ENCODE measurements at places on chromosomes 2 and 18.

GRCh38 chr2:163205589-163206254 is 367.2 kb upstream of the KCNH7 start:
- DNase-seq = no peak

DNA sequence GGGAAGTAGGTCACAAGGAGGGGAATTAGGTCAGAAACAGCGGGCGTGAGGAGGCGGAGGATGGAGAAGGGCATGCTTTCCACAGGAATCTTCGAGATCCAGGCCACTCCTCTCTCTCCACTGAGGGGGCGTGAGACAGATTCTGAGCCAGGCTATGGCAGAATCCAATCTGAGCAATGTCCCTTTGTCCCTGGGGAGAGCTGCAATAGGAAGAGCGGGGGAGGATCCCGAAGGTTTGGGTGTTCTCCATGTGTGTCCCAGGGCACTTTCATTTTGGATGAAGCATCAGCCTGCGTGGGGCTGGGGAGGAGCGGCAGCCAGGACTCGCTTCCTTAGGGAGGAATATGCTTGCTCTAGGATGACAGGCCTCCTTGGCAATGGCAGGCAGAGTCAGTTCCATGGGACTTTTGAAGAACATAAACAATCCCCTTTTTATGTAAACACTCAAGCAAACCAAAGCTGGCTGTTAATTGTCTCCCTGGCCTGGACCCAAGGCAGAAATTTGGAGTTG is 84.0 kb downstream of the LIPG start:
- DNase-seq = no peak

DNA sequence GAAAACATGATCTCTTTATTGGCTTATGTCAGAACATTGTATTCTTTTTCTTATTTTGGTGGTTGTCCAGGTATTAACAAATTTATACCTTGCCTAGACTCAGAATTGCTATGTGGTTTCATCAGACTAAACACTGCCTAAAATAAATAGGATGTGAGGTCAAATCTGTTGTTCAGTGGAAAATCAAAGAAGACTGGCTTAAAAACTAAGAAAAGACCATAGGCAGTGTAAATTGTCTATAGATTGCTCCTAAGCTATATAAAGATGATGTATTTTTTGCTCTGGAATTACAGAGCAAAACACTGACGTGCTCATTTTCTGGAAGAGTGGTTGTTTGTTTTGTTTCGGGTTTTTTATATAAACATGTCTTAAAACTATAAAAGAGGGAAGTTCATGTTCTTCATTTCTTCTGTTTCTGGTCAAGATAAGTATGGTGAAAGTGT is 266.0 kb downstream of the ALPK2 start:
- DNase-seq = peak; percentile 46

DNA sequence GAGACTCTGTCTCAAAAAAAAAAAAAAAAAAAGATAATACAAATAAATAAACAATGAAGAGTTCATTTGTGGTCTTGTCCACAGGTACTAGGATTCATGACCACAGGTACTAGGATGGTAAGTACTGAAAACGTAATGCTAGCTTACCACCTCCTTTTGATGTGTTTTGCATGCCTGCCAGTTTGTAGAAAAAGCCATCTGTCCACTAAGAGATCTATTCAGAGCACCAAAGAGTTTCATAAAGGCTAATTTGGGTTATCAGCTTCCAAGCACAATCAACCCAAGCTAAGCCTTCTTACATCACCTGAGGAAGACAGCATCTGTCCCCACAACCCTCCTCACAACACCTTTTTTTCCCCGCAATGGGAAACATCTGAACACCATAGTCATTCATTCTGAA is 477.2 kb downstream of the ZEB2 start:
- no peak for DNase-seq

DNA sequence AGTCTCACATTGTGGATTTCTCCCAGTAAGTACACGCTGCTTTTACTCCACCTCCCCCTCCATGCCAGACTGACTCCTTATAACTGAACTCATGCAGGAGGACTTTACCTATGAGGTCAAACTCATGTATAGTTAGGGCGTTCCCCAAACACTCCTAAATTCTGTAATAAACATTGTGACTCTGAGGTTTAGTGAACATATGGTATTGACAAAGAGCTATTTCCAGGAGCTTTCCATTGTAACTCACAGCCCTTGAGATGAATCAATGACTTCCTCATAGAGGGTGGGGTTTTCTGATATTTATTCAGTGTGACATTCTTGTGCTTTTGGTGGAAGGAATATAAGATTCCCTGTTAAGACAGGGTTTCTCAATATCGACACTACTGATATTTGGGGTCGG is 337.4 kb upstream of the SLC14A2 start:
- peak; percentile 65 for DNase-seq

DNA sequence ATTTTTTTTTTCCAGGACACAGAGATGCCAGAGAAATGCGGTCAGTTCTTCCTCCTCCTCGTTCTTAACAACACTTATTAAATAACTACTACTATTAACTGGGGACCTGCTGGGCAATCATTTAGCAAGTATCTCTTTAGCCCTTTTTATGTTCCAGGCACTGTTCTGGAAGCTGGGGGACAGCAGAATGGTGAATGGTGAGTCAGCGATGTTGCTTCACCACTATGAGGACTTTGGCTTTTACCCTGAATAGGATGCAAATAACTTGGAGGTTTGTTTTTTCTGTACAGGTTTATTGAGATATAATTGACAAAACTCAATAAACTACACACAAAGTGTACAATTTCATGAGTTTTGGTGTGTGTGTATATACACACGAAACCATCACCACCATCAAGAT is 179.9 kb upstream of the MSH6 start:
- no peak for DNase-seq

- no peak for DNase-seq
These were observed 46.8 kb downstream of the LIPG start for GRCh38 chr18:49608366-49609255.

DNA sequence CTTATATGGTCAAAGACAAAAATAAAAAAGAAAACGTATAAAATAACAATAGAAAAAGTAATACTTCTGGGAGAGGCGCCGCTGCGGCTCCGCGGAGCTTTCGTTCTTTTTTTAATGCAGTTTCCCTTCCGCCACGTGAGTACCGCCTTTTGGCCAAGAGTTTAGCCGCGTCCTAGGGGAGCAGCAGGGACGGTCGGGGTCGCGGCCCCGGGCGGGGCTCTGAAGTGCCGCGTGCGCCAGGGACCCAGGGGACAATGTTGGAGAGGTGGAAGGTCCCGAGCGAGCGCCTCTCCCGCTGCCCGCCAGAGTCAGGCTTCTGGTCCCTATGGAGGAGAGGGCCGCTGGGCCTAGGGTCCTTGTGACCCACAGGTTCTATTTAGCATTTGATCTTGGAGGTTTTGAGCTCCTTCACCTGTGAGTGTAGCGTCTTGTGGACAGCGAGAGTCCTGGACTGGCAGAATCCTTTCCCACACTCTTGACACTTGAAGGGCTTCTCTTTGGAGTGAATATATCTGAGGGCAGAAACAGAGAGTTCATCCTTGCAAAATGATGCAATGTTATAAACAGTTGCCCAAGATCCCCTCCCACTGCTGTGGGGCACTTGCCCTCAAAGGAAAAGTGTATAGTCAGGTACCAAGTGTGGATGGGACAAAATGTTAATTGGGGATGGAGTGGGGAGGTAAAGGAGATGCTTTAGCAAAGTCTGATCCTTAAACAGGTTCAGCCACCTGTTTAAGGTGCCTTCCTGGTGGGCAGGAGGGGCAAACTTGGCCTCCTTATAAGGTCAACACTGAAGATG is 6.3 kb downstream of the OSR1 start:
- DNase-seq = peak; percentile 23

DNA sequence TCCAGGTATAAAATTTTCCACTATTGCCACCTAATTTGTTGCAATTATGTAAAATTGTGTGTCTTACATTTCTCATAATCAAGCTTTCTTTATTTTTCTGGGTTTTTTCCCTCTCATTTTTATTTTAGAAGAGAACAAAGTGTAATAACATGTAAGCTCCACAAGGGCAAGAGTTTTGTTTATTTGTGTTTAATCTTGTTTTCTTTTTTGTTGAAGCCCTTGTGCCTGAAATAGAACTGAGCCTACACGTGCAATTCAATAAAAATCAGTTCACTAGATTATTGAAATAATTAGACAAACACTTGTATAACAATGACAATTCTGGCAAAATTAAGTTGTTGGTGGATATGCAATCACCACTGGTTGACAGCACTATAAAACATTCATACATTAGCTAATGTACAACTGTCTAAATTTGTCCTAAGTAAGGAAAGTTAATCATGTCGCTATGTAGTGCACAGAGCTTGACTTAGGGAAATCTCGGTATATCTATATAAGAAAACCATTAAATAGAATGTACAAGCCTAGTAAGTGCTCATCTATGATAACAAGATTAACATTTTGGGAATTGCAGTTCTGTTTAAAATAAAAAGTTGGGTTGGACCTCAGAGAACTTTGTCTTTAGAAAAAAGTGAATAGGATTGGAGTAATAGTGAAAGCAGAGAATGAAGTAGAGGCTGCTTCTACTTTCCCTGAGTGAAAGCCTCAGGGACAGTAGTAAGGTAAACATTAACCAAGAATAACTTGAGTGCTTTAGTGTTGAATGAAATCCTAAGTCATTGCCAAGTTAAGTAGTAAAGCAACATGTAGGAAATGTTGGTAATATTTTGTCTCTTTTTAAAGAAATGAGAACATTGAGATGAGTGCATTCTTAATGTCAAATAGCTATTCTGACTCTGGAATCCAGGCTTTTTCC is 37.4 kb upstream of the NOL4 start:
- DNase-seq = no peak

DNA sequence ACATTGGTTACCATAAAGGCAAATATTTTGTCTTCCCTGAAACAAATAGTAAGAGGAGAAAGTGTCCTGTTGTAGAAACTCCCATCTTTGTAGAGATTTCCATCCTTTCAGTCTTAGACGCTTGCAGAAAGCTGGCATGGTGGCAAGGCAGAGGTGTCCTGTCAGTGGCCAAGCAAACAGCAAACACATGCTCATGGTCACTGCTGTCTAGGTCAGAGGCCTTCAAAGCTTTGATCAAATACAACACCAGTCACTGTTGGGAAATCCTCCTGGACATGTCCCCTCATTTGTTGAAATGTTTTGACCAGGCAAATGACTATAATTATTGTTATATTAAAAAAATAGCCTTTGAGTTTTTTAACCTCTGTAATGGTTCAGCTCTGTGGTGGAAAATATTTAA is 55.1 kb downstream of the LTBP1 start:
- DNase-seq = no peak

DNA sequence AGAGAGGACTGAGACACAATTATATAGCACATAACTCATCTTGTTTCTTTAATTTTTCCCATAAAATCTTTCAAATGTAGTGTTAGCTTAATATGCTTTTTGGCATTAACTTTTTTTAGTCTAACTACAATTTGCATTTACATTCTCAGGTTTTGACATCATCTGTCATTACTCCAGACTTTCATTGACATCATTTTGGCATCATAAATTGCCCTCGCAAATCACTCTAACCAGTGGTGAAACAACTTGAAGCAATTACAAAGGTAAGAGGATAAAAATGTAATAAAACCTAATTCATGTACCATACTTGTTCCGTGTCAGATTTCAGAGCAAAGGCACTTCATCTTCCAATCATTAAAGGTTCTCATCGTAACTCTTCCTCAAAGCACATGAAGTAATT is 41.4 kb downstream of the RFX8 start:
- DNase-seq = no peak

DNA sequence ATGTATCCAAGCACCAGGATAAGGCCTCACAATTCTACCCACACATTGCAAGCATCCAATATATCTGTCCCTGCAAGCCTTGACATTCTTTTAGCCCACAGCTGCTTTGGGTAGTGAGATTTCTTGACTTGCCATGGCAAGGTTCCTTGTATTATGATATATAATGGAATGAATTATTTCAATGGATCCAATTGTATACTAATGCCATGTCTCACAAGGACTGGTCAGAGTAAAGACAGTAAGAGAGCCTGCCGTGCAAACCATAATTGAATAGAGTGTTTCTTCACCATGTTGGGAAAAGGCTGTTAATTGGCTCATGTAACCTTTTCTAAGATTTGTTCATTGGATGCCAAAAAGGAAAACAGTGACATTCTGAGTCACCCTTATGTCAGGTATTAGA is 64.3 kb upstream of the RBBP8 start:
- DNase-seq = no peak

- DNase-seq = no peak
These were observed 81.5 kb downstream of the NRP2 start for GRCh38 chr2:205763708-205764211.

GRCh38 chr2:71798266-71799012 is 345.1 kb downstream of the DYSF start:
- peak; percentile 33 for DNase-seq

DNA sequence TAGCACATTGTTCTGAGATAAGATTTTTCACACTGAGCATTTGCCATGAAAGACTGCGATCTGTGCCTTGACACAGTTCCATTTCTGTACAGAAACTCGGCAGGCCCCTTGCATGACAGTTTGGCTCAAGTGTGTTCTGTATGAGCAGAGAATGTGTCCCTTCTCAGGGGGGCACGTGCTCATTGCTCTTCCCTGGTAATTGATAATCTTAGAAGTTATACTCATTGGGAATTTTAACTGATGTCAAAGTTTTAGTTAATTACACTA is 171.3 kb downstream of the PTGR3 start:
- DNase-seq = no peak

- DNase-seq = no peak
These were observed 406.3 kb upstream of the HS6ST1 start for GRCh38 chr2:128724972-128725371.

- no peak for DNase-seq
These were observed 377.6 kb upstream of the NETO1 start for GRCh38 chr18:73245345-73245744.

GRCh38 chr2:174286172-174286571 is 37.8 kb upstream of the OLA1 start:
- no peak for DNase-seq

DNA sequence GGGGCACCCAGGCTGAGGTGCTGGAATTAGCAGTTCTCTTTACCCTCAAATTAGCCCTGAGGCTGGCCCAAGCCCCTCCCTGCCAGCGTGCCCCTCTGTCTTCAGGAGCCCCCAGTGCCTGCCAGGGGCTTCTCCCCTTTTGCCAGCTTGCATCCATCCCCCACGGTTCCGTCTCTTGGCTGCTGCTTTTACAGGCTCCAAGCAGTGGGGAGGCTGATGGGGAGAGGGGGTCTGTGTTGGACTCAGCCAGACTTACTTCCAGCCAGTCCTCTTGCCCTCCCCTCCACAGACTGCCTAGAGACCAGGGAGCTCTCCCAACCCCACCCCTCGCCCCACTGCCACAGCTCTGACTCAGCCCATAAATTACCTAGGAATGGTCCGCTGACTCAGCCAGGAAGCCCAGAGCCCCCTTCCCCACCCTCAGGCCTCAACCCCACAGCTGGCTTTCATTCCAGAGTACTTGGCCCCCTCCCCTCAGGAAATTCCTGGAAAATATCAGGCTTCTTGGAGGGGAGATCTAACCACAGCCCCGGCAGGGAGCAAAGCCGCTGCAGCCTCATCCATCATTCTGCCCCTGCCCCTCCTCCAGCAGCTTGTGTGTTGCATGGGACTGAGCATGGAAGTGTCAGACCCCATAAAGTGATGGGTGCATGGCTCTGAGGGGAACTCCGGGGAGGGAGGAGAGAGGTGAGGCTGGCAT is 184.6 kb downstream of the ZFP36L2 start:
- DNase-seq = no peak

All from inflammatory macrophage treated with lipopolysaccharide for 4 hours (primary cell).